Muscle of leg (tissue), 16 donors: ENCODE measurements at places on chromosomes 4 and X.
A peak's percentile ranks its signal among the peaks of the same experiment; 100 is the strongest.

- no peak overlapping the region for H3K4me3 ChIP-seq
- DNase-seq, result no peak
- no peaks in the 10 kb centered on the region for H3K27me3 ChIP-seq
- H3K4me1 ChIP-seq, result no peaks in the 10 kb centered on the region
- H3K36me3 ChIP-seq, result no peaks in the 10 kb centered on the region
- no peak overlapping the region for H3K27ac ChIP-seq
Observed at GRCh38 chr4:150366487-150366999, 215.4 kb upstream of the MAB21L2 start.

GRCh38 chrX:46279214-46279924, 265.9 kb downstream of the ZNF674 start:
- H3K4me1 ChIP-seq, result no peaks in the 10 kb centered on the region
- no peak for DNase-seq
- H3K36me3 ChIP-seq, result no peaks in the 10 kb centered on the region

DNA sequence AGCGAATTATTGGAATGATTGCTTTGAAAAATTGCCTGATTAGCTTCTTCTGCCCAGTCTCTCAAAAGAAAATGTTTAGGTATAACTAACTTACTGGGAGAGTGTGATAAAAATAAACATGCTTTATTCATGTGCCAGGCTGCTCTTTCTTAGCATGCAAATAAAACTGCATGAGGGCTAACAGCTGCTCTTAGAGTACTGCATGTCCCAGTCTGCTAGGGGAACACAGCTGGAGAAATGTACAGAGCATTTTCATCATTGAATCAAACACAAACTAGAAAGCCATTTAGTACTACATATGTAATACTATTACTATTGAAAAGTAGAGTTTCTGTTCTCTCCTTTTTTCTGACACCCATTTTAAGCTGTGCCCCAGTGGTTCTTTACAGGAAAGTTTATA, 726.0 kb downstream of the GRID2 start:
- peak; percentile 38 for DNase-seq
- H3K27ac ChIP-seq, result no peak overlapping the region
- no peaks in the 10 kb centered on the region for H3K4me1 ChIP-seq

DNA sequence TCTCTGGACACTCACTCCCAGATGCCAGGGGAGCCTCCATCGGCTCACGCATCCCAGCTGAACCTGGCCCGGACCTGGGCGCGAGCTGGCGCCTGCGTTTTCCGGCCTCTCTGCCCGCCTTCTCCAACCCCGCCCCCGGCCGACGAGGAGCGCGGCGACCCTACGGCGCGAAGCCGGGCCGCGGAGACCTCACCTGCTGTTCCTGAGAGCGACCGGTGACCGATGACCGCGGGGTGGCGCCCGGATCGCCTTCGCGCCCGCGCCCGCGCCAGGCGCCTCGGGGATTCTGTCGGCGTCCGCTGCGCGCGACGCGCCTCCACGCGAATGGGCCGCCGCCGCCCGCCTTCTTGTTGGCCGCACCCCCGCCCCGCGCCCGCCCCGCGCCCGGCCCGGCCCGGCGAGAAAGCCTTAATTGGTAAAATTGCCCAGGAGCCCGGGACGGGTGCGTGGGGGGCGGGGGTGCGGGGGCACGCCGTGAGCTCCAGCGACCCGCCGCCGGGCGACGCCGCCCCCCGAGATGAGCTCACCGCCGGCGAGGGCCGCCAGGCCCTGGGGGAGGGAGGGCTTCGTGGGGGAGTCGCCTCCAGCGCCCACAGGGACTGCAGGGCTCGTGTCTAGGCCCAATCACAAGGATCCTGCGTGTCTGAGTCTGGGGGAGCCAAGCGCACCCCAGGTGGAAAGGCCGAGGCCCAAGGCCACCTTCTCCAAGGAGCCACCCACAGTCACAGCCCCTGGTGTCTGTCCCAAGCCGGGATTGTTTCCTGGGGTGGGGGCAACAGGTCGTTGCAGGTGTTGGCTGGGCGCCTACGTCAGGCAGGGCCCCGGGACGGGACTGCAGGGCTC, at the start of gene FLNA:
Gene FLNA (minus strand): TSS at position 322 of the 843 bp plus-strand sequence. CDS start 3,389 bp downstream, outside the sequence.
- H3K27me3 ChIP-seq, result no peaks in the 10 kb centered on the region
- peak within 1 kb of the TSS; percentile 35 for H3K4me3 ChIP-seq
